ENCODE measurements at places on chromosomes 1 and 21.

GRCh38 chr21:27466140-27466539, 499.3 kb upstream of the ADAMTS5 start:
- no peaks in the 10 kb centered on the region for H3K27me3 ChIP-seq
- no peaks in the 10 kb centered on the region for H3K36me3 ChIP-seq
- no peak for DNase-seq
- H3K4me1 ChIP-seq = no peaks in the 10 kb centered on the region
- H3K4me3 ChIP-seq = no peak overlapping the region
- H3K27ac ChIP-seq = no peak overlapping the region

- H3K4me3 ChIP-seq = no peak overlapping the region
- no peak overlapping the region for H3K27ac ChIP-seq
- H3K4me1 ChIP-seq = no peaks in the 10 kb centered on the region
- no peaks in the 10 kb centered on the region for H3K27me3 ChIP-seq
Observed at GRCh38 chr1:207302618-207303393, 18.7 kb upstream of the CD55 start.

GRCh38 chr21:31873696-31874599, 1.1 kb downstream of the HUNK start:
- peaks cover 69% of the 10 kb centered on the region for H3K27me3 ChIP-seq
- peak overlapping the region; percentile 26 for H3K4me3 ChIP-seq
- no peak overlapping the region for H3K27ac ChIP-seq
- no peaks in the 10 kb centered on the region for H3K36me3 ChIP-seq
- DNase-seq = no peak

GRCh38 chr1:20521960-20522861, 14.3 kb upstream of the MUL1 start:
- DNase-seq = peak; percentile 51
- H3K27me3 ChIP-seq = no peaks in the 10 kb centered on the region
- H3K4me3 ChIP-seq = no peak overlapping the region
- H3K27ac ChIP-seq = no peak overlapping the region
- H3K36me3 ChIP-seq = no peaks in the 10 kb centered on the region
- H3K4me1 ChIP-seq = no peaks in the 10 kb centered on the region

GRCh38 chr1:186620566-186621350, 59.5 kb downstream of the PTGS2 start:
- peaks cover 17% of the 10 kb centered on the region for H3K4me1 ChIP-seq
- H3K27me3 ChIP-seq = no peaks in the 10 kb centered on the region
- peak; percentile 13 for DNase-seq
- H3K27ac ChIP-seq = no peak overlapping the region
- no peak overlapping the region for H3K4me3 ChIP-seq

- H3K27ac ChIP-seq = no peak overlapping the region
- H3K4me1 ChIP-seq = no peaks in the 10 kb centered on the region
- no peaks in the 10 kb centered on the region for H3K27me3 ChIP-seq
- no peak overlapping the region for H3K4me3 ChIP-seq
- no peak for DNase-seq
- H3K36me3 ChIP-seq = no peaks in the 10 kb centered on the region
Observed at GRCh38 chr21:15367061-15367626, 302.3 kb upstream of the NRIP1 start.

DNA sequence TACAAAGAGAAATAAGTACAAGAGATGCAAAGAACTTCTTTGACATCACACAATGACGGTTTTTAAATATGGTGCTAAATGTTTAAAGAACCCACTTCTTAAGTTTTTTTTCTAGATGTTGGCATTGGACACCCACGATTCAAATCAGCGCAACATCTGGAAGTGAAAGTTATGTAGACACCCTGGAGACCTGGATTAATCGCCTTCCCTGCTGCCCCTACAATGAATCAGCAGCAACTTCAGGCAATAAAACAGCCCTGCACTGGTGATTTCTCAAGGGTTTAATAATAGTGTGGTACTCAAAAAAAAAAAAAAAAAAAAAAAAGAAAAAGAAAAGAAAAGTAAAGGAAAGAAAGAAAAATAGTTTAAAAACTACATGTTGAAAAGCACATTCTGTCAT, 248.3 kb downstream of the NUF2 start:
- no peak overlapping the region for H3K27ac ChIP-seq
- no peaks in the 10 kb centered on the region for H3K36me3 ChIP-seq
- H3K27me3 ChIP-seq = no peaks in the 10 kb centered on the region
- DNase-seq = no peak

GRCh38 chr1:191074881-191075280, 597.2 kb upstream of the BRINP3 start:
- no peaks in the 10 kb centered on the region for H3K36me3 ChIP-seq
- H3K4me3 ChIP-seq = no peak overlapping the region
- no peaks in the 10 kb centered on the region for H3K4me1 ChIP-seq
- H3K27me3 ChIP-seq = no peaks in the 10 kb centered on the region
- no peak for DNase-seq

DNA sequence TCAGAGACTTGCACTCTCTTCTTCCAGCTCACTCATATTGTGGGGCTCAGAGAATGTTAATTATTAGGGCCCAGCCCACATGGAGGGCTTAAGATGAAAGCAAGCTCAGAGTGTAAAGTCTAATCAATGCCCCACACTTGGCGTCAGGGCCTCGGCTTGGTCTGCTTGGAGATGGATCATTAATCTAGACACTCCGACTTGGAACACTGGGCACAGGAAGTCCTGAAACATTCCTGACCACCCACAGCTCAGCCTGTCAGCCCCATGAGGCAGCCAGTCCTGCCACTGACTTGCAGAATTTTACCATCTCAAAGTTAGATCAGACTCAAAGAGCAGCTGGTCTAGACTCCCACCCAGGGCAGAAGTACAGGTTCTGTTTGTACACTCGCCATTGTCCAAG, 69.8 kb upstream of the TRABD2B start:
- H3K4me3 ChIP-seq = no peak overlapping the region
- DNase-seq = no peak
- no peaks in the 10 kb centered on the region for H3K4me1 ChIP-seq
- no peak overlapping the region for H3K27ac ChIP-seq
- H3K36me3 ChIP-seq = no peaks in the 10 kb centered on the region

DNA sequence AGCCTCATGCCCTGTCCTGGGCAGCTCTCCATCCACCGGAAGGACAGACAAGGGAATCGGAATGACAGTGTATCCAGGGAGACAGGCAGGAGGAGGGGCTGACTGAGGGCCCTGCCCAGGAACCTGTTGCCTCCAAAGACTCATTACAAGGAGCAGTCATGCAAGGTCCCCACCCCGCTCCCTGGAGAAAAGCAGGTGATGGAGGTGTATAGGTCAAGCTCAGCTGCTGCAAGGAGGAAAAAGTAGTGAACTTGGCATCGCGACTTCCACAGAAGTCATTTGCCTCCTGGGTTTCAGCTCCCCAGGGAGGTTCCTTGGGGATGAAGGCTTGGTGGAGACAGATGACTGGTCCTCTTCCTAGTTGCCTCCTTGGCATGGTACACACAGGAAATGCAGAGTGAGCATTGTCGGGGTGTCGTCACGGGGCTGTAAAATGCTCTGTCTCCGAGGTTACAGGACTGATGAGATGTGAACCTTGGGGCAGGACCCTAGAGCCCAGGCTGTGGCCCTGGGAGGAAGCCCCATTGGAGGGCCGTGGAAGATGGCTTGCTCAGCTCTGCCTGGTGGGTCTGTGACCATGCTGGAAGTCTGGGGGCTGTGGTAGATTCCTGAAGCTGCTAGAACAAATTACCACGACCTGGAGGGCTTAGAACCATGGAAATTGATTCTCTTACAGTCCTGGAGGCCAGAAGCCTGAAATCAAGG, 219.6 kb upstream of the C1orf174 start:
- DNase-seq = no peak
- H3K4me3 ChIP-seq = no peak overlapping the region
- H3K27me3 ChIP-seq = no peaks in the 10 kb centered on the region
- H3K27ac ChIP-seq = no peak overlapping the region
- no peaks in the 10 kb centered on the region for H3K36me3 ChIP-seq
